AG09309 (cell line): ENCODE measurements at places on chromosomes 7 and 10.

DNA sequence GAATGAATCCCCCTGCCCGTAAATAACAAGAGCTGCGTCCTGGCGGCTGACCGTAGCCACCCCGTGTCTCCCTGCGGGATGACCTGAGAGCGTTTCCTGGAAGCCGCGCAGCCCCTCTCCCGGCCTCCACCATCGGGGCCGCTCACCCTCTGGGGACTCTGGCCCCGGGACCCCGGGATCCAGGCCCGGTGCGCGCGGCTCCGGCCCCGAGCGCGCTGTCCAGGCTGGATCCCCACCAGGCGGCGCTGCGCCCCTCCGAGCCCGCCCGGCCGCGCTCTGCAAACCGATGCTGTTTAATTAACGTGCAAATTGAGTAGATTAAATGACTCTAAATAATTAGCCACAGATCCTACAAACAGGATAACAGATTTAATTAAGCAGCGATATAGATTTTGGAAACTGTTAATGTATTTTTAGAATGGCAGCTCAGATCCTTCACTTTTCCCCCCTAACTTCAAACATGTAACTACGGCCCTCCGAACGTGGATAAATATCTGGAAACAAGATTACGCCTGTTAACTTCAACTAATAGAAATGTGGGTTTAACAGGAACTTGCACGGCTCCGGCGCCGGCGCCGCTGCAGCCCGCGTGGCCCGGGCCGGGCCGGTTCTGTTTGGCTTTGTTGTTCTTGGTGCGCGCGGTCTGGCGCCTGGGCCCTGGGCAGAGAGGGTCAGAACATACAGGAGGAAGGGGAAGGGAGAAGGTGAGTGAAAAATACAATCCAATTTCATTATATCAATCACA is 7.1 kb upstream of the UNCX start:
- no peak for DNase-seq

GRCh38 chr7:137940656-137941518 is 61.0 kb downstream of the CREB3L2 start:
- no peak for DNase-seq

DNA sequence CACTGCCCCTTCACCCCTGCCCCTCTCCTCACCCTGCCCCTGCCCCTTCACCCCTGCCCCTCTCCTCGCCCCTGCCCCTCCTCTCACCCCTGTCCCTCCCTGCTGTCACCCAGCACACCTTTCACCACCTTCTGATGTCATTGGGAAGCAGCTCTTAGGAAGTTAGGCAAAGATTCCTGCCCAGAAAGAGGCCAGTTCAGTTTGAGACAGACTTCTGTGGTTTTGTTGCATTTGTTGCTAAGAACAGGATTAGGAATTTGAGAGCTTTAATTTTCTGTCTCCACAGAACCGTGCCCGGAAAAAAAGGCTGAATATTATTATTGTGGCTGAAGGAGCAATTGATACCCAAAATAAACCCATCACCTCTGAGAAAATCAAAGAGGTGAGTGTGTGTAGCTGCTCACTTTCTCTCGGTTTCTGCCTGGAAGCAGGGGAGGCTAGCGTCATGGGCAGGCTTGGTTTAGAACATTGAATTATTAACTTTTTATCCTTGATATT is 39.6 kb downstream of the PFKP start:
- peak; percentile 48 for DNase-seq

DNA sequence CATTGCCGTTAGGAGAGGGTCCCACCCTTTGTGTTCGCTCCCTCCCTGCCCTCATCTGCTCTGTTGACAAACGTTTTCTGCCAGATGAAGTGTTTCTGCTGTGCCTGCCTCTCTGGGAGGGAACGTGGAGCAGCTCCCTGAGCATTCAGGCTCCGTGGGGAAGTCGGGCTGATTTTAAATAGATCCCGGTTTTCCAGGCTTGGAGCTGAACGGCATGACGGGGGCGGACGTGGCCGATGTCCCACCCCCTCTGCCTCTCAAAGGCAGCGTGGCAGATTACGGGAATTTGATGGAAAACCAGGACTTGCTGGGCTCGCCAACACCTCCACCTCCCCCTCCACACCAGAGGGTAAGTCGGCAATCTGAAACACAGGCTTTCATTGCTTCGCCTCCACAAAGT is 101.9 kb upstream of the NPS start:
- no peak for DNase-seq
